ENCODE measurements at places on chromosomes 7 and 10. TPM values are rescaled to one million over a fixed set of nuclear protein-coding genes. Genes with fewer than 3 reads are reported as not detected.

GRCh38 chr7:101819913-101820522, 2.6 kb downstream of the CUX1 start:
- no peak for DNase-seq

DNA sequence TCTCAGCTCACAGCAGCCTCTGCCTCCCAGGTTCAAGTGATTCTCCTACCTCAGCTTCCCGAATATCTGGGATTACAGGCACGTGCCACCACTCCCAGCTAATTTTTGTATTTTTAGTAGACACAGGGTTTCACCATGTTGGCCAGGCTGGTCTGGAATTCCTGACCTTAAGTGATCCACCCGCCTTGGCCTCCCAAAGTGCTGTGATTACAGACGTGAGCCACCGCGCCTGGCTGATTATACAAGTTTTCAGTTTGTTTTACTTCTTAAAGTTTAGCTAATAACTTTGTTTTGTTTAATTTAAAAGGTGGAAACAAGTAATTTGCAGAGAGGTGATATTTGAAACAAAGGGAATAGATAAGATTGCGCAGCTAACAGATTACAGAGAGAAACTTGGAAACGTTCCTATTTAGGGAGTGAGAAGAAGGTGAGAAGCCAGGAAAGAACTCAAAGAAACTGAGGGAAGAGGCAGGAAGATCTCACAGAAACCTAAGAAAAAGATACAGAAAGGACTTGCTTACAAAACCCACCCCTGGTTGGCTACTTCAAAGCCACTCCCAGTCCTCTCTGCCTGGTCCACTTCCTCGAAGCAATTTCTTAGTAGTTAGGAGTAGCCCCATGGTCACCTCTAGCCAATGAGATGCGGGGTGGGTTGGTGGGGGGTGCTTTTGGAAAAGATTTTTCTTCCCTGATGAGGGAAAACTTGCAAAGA, 15.0 kb upstream of the PDLIM1 start:
- no peak for DNase-seq

- DNase-seq = no peak
Observed at GRCh38 chr10:69278446-69278963, at the start of gene HK1. Gene HK1 (plus strand): TSS chr10:69278496.

- DNase-seq = no peak
Observed at GRCh38 chr7:32941181-32941580, 16.1 kb upstream of the FKBP9 start.

GRCh38 chr10:51729822-51730555, 30.6 kb upstream of the CSTF2T start:
- DNase-seq = no peak

GRCh38 chr10:15069230-15069629, 19.3 kb downstream of the ACBD7 start:
- DNase-seq = no peak

DNA sequence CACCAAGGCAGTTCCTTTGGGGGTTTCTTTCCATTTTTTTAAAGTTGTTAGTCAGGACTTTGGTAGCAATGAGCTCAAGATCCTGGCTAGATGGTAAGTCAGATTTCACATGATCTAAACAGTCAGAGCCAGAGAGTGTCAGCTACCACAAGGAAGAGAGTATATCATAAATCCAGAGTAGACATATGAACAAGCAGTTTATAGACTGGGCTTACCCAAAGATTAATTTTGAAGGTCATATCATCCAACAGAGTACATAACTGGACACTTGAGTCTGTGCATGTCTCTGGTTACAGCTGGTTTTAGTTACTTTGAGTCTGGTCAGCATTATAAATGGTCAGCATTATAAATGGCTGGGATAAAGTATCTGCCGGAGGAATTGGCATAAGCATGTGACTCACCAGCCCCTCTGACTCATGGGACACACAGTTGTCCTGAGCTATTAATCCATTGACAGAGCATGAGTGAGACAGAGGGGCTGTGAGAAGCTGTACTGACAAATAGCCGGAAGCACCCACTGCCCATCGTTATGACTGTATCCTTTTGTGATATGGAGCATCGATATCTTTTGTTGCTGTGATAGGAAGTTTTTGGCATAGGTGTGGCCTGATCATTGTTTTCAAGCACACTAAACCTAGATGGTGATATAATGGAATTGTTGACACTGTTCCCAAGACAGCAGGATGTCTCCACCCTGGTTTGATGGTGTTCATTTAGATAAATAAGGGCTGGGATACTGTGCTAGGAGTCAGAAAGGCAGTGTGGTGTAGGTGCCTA, 19.3 kb downstream of the PPP1R3C start:
- no peak for DNase-seq

HK1 gene
- total RNA-seq = 114 TPM

SP8 gene
- not detected for total RNA-seq
